ENCODE measurements at places on chromosomes 5 and 9.

- no peak for DNase-seq
Measured at GRCh38 chr5:124735169-124735858, 11.1 kb downstream of the ZNF608 start.

- DNase-seq: no peak
Measured at GRCh38 chr5:58127255-58128220, 332.3 kb downstream of the PLK2 start.

DNA sequence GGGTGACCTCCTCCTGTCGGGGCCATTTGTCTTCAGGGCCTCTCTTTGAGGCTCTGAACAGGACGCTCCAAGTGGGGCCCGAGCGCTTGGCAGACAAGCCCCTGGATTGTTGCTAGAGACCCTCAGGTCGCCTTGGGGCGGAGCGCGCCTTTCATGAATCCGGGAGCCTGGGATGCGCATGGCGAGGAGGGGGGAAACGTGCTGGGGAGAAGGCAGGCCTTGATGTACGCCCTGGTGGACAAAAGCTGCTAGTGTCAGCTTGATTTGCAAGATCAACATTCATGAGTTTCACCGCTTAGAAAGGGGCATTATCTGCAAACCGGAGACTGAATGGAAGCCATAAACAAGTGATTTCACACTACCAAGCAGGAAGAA is 226.3 kb downstream of the SMARCA2 start:
- peak; percentile 51 for DNase-seq

DNA sequence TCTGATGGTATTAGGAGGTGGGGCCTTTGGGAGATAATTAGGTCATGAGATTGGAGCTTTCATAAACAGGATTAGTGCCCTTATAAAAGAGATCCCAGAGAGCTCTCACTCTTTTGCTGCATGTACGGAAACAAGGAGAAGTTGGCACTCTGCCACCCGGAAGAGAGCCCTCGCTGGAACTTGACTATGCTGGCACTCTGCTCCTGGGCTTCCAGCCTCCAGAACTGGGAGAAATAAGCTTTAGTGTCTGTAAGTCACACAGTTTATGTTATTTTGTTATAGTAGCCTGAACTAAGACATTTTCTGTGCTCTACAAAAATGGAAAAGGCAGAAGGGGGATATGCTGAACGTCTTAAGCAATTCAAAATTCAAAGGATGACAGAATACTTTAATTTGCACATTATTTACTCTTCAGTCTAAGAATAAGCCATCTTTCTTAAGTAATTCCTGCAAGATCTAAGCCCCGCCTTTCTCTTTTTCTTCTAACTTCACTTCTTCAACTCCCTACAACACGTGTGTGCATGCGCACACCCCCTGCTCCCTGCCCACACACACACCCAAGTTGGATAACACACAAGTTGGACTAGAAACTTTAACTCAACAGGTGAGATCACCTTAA is 17.3 kb downstream of the NFIB start:
- DNase-seq: no peak

DNA sequence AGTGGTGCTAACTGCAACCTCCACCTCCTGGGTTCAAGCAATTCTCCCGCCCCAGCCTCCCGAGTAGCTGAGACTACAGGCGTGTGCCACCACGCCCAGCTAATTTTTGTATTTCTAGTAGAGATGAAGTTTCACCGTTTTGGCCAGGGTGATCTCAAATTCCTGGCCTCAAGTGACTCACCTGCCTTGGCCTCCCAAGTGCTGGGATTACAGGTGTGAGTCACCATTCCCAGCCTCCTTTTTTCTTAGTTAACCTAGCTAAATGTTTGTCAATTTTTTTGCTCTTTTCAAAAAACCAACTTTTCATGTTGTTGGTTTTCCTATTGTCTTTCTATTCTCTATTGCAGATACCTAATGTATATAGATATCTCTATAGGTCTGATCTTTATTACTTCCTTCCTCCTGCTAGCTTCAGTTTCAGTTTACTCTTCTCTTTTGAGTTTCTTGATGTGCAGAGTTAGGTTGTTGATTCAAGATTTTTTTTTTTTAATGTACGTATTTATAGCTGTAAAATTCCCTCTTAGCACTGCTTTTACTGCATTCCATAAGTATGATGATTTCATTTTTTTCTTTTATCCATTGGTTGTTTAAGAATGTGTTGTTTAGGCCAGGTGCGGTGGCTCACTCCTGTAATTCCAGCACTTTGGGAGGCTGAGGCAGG is 32.9 kb downstream of the FGD3 start:
- no peak for DNase-seq

- no peak for DNase-seq
Measured at GRCh38 chr9:1875921-1876448, 139.2 kb upstream of the SMARCA2 start.

DNA sequence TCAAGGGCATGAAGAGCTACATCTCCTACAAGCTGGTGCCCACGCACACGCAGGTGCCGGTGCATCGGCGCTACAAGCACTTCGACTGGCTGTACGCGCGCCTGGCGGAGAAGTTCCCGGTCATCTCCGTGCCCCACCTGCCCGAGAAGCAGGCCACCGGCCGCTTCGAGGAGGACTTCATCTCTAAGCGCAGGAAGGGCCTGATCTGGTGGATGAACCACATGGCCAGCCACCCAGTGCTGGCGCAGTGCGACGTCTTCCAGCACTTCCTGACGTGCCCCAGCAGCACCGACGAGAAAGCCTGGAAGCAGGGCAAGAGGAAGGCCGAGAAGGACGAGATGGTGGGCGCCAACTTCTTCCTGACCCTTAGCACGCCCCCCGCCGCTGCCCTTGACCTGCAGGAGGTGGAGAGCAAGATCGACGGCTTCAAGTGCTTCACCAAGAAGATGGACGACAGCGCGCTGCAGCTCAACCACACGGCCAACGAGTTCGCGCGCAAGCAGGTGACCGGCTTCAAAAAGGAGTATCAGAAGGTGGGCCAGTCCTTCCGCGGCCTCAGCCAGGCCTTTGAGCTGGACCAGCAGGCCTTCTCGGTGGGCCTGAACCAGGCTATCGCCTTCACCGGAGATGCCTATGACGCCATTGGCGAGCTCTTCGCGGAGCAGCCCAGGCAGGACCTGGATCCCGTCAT is 1.4 kb downstream of the SNX18 start:
- DNase-seq: no peak

DNA sequence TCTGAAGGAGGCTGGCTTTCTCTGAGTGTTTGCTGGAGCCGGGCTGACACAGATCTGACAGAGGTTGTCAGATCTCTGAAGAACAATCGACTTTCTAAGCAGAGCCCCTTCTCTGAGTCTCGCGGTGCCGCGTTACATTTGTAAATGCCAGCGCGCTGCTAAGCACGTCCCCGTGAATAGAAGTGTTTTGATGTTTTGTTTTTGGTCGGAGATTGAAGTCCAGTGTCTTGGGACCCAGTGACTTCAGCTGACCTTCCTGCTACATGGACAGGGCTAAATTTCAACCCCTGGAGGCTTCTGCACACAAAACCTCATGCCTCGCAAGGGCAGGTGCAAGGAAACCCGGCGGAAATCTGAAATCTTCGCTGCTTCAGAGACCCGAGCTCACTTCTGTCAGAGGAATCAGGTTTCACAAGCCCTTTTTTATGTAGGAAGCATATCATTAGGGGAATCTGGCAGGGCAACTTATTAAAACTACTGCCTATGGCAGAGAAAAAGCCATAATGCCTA is 27.2 kb downstream of the NEUROG1 start:
- DNase-seq: no peak

DNA sequence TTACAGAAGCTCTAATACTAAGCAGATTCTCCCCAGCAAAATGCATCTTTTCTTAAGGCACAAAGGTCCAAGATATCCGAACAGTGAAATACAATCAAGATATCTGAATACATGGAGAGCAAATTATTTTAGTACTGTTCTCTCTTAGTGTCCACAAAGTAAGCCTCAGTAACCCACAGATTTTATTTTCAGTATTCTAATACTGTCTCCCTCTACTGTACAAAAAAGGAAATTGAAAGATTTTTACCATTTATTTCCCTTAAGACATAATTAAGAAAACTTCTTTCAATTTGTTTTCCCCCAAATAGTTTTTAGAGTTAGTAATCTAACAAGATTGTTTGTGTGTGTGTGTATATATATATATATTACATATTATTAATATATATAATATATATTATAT is 24.7 kb upstream of the NOL6 start:
- DNase-seq: no peak

Measured in stromal cell of bone marrow (primary cell).